Upper lobe of right lung (tissue), 1 donor: ENCODE measurements at places on chromosomes 12 and 14.

- peak; percentile 84 for DNase-seq
Measured at GRCh38 chr12:55829967-55830600, 697 bp upstream of the DNAJC14 start.

- peak; percentile 47 for DNase-seq
Measured at GRCh38 chr14:101505236-101505970, 55.9 kb upstream of the DIO3 start.

GRCh38 chr12:14514154-14514842 lies 53.4 kb downstream of the PLBD1 start:
- no peak for DNase-seq

- DNase-seq: no peak
Measured at GRCh38 chr14:65281991-65282895, 130.3 kb upstream of the FUT8 start.

GRCh38 chr14:103502877-103503276 lies 19.8 kb downstream of the CKB start:
- DNase-seq: no peak

GRCh38 chr12:74626397-74626796 lies 88.8 kb downstream of the ATXN7L3B start:
- DNase-seq: no peak

DNA sequence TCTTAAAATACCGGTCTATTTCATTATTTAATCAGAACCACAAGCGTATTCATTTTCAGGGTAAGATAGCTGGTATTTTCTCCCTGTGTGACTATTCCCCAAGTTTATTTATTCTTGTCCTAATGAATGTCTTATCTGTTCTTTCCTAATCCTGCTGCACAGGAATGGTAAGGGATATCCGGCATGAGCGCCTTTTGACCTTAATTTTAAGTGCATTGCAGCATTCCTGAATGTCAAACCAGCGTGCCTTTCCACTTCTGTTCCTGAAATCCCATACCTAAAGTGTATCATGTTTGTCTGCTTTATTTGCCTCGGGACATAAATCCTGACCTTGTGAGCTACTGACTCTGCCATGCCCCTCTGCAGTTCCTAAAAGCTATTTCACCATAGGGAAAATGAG lies 1713.2 kb upstream of the FLRT2 start:
- DNase-seq: no peak

GRCh38 chr12:51917746-51918453 lies 10.6 kb downstream of the ACVRL1 start:
- DNase-seq: peak; percentile 50

DNA sequence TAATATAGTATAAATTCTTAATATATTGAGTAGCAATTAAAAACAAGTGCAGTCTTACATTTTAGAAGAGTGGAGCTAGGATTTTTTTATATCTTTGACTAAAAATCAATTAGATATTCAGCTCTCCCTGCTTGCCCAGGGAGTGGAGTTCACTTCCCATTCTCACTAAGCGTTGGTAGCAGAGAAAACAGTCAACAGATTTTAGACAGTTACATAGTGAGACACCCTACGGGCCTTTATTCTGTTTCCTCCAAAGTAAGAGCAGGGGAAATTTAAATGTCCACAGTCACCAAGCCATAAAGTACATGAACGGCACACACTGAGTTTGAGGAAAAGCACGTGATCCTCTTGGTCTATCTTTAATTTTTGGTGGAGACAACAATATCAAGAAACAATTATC lies 131.6 kb upstream of the PLEKHG7 start:
- no peak for DNase-seq

DNA sequence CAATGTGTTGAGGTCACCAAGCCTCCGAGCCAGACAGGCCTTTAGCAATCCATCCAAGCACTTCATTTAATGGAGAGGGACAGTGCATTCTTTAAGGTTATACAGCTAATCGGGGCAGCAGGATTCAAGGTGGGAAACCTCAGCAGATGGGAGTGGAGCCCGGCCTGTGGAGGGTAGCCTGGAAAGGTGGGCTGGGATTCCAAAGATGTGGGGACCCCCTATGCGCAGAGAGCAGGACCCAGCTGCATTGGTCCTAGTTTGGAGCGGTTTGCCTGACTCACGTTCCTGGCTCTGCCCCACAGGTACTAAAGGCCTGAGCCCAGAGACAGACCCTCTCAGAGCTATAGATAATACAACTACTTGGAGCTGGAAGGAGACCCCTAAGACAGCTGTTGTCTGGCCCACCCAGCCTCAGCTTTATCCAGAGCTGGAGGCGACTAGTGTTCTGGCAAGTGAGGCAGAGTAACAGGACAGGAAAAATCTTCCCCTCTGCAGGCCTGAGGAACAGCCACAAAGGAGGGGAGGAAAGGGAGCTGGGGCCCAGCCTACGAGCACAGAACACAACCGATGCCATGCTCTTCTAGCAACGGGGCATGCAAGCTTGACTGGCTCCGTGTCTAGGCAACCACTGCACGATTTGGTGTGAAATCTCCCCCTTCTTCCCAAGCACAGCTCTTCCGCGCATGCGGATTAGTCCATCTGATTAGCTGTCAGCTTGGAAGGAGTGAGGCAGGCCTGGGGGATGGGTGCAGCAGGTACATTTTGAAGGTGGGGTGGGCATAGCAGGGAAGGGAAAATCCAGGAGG lies 1.1 kb upstream of the MYH7 start:
- DNase-seq: no peak

GRCh38 chr12:54404061-54405004 lies 14.7 kb downstream of the ITGA5 start:
- DNase-seq: no peak

GRCh38 chr14:91032248-91032647 lies 28.2 kb downstream of the RPS6KA5 start:
- no peak for DNase-seq

GRCh38 chr12:123952037-123952436 lies 20.6 kb downstream of the CCDC92 start:
- no peak for DNase-seq

- DNase-seq: no peak
Measured at GRCh38 chr14:104171895-104172294, 33.5 kb downstream of the KIF26A start.

DNA sequence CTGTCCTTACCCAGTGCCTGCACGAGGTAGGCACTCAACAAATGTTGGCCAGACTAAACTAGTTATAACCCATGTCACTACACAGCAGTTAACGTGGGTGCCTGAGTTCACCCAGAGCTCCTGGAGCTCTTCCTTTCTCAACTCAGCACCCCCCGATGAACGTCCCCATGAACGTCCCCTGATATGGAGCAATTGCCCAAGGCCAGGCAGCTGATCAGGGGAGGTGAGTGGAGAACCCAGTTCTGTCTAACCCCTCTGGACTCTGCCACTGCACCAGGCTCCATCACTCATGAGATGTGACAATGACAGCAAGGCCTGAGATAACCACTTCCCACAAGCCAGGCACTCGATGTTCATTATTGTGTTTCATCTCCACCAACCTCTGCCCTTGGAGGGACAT lies 199.0 kb downstream of the BCL11B start:
- no peak for DNase-seq

GRCh38 chr12:6181166-6181565 lies 19.0 kb upstream of the CD9 start:
- DNase-seq: no peak

GRCh38 chr12:53948650-53949593 lies 5.8 kb upstream of the HOXC12 start:
- DNase-seq: no peak

GRCh38 chr12:39272871-39273655 lies 169.9 kb downstream of the KIF21A start:
- no peak for DNase-seq

DNA sequence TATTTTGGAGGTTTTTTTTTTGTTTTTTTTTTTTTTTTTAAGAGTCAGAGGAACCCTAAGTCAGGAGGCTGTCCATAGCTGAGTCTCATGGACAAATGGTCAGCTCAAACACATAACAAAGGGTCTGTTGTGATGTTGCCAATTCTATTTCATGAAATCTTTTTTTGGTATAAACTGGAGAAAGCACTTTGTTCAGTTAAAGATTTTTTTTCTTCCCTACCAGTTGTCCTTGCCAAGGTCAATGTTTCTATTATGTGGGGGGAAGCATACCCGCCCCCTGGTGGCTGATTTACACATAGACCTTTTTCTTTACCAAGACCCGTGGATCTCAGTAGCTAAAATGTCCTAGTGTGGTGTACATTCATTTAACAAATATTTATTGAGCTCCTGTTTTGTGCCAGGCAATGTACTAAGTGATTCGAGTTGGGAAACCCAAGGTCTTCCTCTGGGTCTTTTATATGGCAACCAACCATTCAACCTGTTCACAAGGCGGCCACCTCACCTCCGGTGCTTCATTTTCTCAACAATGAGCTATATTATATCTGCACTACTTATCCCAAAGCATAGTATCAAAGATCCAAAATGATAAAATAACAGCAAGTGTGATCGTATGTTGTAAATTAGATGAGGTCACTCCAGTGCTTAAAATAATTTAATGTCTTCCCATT lies 214.5 kb downstream of the PAH start:
- no peak for DNase-seq

DNA sequence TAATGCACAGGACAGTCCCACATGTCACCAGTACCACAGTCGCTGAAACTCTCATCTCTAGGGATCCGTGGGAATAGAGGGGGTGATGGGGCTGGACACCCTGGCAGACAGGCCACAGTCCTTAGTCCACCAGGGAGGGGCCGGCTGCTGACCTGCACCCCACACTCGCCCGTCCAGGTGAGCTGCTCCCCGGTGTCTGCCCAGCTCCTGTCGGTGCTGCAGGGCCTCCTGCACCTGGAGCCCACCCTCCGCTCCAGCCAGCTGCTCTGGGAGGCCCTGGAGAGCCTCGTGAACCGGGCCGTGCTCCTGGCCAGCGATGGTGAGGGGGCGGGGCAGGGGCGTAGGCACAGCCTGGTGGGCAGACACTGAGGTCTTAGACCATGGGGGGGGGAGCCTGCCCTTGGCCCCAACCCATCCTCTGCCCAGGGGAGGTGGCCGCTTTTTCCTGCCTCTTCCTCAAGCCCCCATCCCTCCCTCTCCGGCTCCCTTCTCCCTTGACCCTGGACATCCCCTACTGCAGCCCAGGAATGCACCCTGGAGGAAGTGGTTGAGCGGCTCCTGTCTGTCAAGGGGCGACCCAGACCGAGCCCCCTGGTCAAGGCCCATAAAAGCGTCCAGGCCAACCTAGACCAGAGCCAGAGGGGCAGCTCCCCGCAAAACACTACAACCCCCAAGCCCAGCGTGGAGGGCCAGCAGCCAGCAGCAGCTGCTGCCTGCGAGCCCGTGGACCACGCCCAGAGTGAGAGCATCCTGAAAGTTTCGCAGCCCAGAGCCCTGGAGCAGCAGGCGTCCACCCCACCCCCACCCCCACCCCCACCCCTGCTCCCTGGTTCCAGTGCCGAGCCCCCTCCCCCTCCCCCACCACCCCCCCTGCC lies 17.1 kb upstream of the ADSS1 start:
- DNase-seq: no peak
